ENCODE measurements at places on chromosomes 16 and 17.

- no peak for DNase-seq
Measured at GRCh38 chr17:62644487-62645173, 17.2 kb downstream of the MRC2 start.

DNA sequence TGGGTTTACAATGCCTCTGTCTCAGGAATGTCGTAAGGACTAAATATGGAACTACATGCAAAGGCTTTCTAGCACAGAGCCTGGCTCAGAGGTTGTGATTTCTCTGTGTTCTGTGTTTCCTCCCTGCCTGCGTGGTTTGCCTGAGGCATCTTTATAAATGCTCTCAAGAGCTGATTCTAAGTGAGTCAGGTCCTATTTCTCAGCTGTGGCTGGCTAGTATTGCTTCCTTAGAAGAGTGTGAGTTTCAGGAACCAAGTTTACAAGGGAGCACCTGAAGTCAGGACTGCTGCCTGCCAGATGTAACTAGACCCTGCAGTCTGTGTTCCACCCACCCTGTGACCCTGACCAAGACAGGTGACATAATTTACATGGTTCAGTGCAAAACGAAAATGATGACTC, 8.0 kb upstream of the CCL1 start:
- DNase-seq = no peak

- no peak for DNase-seq
Measured at GRCh38 chr17:79715943-79716797, 14.6 kb upstream of the ENPP7 start.

DNA sequence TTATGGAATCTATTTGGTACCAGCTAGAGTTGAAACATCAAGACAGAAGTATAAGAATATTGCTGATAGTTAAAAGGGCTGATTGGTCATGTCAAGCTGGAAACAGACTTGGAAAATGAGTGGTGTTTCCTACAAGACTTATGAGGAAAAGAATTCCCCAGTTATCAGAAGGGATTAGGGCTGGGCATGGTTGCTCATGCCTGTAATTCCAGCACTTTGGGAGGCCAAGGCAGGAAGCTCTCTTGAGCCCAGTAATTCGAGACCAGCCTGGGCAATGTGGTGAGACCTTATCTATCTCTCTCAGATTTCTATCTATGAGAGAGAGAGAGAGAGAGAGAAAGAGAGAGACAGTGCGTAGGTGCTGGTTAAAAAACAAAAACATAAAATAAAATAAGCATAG, 139.5 kb upstream of the PMFBP1 start:
- DNase-seq = no peak

DNA sequence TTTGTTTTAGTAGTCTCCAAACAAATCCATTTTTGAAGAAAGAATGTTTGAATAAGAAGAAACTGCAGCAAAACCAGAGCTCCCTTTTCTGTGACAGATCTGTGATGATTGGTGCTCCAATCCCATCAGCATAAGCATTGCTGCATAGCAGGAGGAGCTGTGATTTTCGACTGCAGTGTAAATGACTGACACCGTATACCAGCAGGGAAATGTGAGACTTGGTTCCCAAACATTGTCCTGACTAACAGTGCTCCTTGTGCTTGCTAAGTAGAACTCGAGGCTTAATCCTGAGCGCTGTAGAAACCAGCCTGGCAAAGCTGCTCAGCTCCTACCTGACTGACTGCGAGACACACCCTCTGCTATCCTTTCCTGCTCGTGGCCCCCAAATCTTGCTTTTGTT, 57.2 kb downstream of the NUP93 start:
- no peak for DNase-seq

GRCh38 chr17:58597371-58597770, 82.9 kb upstream of the MTMR4 start:
- no peak for DNase-seq

Measured in immature natural killer cell (primary cell).